ENCODE measurements at places on chromosomes 1 and 21.

- peak; percentile 4 for DNase-seq
Observed at GRCh38 chr1:87968197-87968955, 639.7 kb downstream of the LMO4 start.

DNA sequence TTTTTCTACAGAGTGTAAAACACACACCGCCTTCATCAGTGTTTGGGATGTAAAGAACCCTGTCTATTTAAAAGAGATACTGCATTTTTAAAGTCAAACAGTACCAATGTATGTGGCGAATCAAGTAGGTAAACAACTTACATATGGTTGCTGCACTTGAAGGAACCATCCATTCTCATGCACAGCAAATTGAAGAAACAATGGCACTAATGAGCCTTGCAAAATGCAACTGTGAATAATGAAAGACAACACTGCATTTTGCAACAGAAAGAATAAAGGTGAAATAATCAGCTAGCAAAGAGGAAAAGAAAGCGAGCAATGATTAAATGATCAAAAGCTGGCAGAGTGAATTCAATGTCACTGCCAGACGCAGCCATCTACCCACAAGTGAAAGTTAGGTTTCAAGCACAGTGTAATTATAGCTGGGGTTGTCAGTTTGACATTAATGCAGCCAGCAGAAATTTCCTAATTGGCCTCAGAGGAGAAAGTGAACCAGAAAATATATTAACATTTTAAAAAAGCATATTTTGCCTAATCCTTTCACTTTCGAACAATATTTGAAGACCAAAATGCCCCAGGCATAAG lies 10.9 kb upstream of the BARHL2 start:
- peak; percentile 40 for DNase-seq

GRCh38 chr1:230074270-230074669 lies 7.2 kb downstream of the GALNT2 start:
- DNase-seq: no peak

- DNase-seq: no peak
Observed at GRCh38 chr1:121586369-121587229, 401.8 kb downstream of the SRGAP2C start.

GRCh38 chr1:159090286-159091179 lies 14.0 kb upstream of the AIM2 start:
- no peak for DNase-seq

GRCh38 chr1:236429715-236430274 lies 35.7 kb downstream of the EDARADD start:
- DNase-seq: no peak

GRCh38 chr1:233868461-233868860 lies 36.0 kb upstream of the SLC35F3 start:
- DNase-seq: no peak

DNA sequence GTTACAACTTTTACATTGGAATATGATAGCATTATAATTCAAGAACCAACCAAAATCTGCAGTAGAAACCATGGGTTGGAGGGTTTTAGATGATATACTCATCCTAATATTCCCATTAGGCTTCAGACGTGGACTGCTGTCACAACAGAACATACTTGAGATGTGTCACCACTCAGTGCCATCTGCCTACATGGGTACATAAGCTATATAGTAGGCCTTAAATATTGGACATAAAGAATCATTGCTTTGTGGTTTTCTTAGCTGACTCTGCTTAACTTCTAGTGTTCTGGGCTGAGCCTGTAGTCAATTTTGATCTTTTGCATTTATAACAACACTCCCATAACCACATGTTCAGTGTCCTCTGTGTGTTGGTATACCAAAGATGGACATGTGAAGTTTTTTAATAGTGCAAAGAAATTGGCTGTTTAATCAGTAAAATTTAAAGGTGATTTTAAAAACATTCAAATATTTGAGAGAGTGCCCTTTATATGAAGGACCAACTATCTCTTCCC lies 14.2 kb downstream of the RAP1A start:
- no peak for DNase-seq

- DNase-seq: no peak
Observed at GRCh38 chr1:46102769-46103476, 29.5 kb downstream of the PIK3R3 start.

GRCh38 chr1:160400646-160401486 lies 502 bp downstream of the VANGL2 start:
- DNase-seq: no peak

DNA sequence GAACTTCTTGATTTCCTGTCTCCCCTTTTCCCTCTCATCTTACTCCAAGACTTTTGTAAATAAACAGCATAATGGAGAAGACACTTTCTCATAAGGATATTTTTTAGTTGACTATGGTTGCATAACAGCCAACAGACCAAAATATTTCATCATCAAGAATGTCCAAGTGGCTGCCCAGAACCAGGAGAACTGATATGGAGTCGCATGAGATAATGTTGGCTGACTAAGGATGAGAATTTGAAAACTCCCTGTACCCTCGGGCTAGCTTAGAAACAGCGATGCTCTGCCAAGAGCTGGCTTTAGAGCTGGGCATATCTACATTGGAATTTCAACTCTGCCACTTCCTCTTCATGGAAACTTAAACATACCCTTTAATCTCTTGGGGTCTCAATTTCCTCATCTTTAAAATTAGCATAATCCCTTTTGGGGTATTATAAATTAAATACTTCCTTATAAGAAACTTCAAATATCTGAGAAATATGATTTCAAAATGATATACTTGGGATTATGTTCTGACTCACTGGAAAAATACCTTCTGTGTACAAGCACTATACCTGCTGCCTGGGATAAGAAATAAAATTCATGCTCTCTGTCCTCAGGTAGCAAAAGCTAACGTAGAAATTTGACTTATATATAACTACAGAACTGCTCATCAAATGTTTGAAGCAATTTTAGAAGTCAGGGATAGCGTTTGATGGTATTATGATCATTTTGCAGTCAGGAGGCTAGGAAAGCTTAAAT lies 777.3 kb downstream of the LTN1 start:
- no peak for DNase-seq

- DNase-seq: no peak
Observed at GRCh38 chr1:227451954-227452353, 111.4 kb upstream of the ZNF678 start.

- no peak for DNase-seq
Observed at GRCh38 chr1:73604739-73605138, 593.2 kb downstream of the LRRIQ3 start.

DNA sequence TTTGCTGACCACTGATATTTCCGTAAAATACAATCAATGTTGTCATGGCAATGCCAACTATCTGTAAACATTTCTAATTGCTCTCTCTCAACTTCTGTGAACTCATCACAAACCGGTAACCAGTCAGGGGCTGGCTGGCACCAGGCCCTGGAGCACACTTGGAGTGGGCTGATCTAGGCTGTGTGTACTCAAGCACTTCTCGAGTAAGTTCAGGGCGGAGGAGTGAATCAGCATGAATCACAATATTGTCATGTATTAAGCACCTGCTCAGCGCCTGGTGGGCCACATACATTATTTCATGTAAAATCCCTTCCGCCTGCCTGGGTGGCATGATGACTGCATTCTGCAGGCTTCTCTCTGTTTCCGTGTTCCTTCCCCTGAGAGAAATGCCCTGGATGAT lies 212.4 kb downstream of the FOXD2 start:
- DNase-seq: no peak

- no peak for DNase-seq
Observed at GRCh38 chr1:66480162-66480561, 53.8 kb upstream of the SGIP1 start.

DNA sequence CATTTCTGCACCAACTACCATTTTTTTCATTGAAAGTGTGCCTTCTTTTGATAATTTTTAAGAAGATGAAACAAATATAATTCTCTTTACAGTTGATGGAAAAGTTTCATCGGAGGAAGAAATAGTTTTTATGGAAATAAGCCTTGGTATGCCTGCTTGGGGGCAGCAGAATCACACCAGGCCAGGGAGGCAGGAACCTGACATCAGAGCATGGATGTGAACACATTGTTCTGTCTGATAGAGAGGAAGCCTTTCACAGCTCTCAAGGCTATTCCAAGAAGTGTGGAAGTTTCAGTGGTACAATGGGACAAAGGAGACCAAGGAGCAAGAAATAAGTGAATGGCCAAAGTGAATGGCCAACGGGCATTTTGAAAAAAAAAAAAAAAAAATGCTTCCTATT lies 162.2 kb upstream of the KCNK2 start:
- DNase-seq: no peak

GRCh38 chr1:119276558-119276957 lies 92.0 kb upstream of the HAO2 start:
- DNase-seq: peak; percentile 14

DNA sequence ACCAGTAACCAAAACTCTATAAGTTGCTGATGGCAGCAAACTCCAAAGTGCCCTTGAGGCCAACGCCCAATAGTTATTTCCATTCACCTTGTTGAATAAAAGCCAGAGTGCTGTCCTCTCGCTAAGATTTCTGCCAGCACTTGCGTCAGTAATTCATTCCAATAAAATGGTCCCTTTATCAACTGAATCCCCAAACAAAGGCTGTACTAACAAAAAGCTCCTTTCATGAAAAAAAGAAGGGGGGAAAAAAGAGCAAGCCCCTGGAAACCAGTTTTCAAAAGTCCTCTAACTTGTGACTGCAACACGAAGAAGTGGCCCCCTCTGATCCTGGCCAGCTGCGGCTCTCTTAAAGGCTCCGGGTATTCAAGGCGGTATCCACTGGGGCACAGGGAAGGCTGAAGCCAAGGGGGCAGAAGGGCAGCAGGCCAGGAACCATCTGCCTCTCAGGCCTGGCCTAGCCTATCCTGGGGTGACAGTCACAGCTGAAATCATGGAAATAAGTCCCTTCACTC lies 55.8 kb upstream of the ZNF326 start:
- DNase-seq: no peak
